ENCODE measurements at places on chromosomes 5 and 9. TPM values are rescaled to one million over a fixed set of nuclear protein-coding genes. Genes with fewer than 3 reads are reported as not detected.

TPM2 gene
- 8,856 TPM for total RNA-seq

RASGRF2 gene
- 6.7 TPM for total RNA-seq

NUTM2F gene
- total RNA-seq: not detected

GRXCR2 gene
- not detected for total RNA-seq

DNA sequence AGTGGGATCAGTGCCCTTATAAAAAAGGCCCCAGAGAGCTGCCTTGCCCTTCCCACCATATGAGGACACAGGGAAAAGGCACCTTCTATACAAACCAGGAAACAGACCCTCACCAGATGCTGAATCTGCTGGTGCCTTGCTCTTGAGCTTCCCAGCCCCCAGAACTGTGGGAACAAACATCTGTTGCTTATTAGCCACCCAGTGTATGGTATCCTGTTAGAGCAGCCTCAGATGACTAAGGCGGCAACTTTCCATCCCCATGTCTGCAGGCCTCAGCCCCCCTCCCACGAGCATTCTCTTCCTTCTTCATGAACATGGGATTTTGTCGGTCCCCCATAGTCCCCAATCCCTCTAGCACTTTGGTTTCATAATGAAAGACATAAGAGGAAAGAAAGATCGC lies 202.5 kb upstream of the GAS1 start:
- no peak for DNase-seq

Data from esophagus muscularis mucosa (tissue), 4 donors.